ENCODE measurements at places on chromosomes 3 and 15.
A peak's percentile ranks its signal among the peaks of the same experiment; 100 is the strongest.

DNA sequence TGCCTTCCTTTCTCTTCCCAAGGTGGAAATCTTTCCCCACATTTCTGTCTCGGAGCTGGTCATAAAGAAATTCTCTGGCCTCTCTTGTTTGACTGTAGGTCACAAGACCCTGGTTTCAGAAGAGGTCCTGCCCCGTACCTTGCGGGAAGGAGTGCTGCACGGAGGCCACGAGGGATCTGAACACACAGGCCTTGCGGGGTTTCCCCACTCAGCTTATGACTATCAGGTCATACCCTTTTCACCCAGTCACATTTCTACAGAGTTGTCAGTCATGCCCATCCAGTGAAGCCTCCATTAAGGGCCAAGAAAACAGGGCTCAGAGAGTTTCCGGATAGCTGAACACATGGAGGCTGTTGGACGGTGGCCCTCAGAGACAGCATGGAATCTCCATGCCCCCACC, 54.7 kb upstream of the ATP13A3 start:
- DNase-seq, result no peak

GRCh38 chr3:126394179-126394976, at the start of gene CFAP100:
Gene CFAP100 (plus strand): TSS chr3:126394909. CDS start chr3:126396001, 1,092 bp downstream.
- DNase-seq, result no peak

DNA sequence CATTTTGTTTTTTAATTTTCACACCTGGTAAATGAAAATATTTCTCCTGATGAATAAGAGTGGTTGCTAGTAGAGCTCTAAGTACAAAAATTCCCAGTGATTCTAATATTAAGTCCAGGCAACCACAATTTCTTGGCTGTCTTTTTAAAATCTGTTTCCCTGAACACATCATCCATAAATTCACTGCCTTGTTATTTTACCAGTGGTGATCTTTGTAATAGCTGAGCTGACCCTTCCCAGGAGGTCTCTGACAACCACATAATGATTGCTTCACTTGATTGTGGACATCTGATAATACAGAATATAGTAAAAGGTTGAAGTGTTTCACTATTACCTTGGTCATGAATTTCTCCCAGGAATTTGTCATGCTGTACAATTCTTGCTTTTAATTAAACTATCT, 13.9 kb upstream of the TOP2B start:
- DNase-seq, result no peak

GRCh38 chr3:125381743-125382142, 6.6 kb upstream of the ZNF148 start:
- DNase-seq, result no peak

- DNase-seq, result no peak
These were observed 118.2 kb downstream of the CADPS start for GRCh38 chr3:62757045-62757444.

- no peak for DNase-seq
These were observed 837.5 kb downstream of the MCTP2 start for GRCh38 chr15:95068701-95069521.

DNA sequence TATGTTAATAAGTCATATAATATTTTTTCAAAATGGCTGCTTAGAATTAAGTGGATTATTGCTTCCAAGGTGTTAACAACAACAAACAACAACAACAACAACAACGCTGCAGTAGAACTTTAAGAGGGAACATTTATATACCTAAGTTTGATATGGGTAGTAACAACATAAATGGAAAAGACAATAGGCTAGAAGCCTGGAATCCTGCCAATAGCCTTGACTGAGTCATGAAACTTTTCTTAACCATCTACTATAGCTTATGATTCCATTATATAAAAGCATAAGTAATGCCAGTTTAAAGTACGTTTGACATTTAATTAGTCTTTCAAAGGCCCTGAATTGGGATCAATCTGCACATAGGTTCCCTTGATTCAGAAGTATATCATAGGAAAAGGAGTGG, 31.2 kb downstream of the SATB1 start:
- DNase-seq, result no peak

DNA sequence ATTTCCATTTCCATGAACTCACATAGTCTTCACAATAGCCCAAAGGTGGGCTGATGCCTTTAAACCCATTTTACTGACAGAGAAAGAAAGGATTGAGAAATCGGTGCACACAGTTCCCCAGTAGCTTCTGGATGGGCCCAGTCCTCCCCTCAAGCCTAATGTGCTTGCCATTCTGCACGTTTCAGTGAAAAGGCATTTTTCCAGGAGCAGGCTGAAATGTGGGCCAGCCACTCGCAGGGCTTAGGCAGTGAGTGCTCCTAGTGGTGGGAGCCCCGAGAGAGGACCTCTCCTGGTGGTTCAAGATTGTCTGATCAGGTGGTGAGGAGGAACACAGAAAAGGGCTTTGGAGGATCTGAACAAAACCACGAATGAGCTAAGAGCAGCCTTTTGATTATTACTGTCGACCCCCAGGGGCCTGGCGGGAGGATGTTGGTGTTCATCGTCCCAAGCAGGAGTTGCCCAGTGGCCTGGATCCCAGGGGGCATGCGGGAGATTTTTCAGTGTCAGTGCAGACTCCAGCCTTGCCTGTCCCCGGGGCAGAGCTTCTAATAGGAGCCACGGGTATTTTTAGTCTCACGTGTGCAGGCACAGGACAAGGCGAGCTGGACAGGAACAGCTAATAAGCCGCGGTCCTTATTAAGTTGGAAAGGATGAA, 8.7 kb upstream of the KY start:
- no peak for DNase-seq

- DNase-seq, result no peak
These were observed 3.4 kb upstream of the DGKG start for GRCh38 chr3:186365202-186365974.

GRCh38 chr3:165406425-165406824, 210.2 kb upstream of the SLITRK3 start:
- DNase-seq, result no peak

DNA sequence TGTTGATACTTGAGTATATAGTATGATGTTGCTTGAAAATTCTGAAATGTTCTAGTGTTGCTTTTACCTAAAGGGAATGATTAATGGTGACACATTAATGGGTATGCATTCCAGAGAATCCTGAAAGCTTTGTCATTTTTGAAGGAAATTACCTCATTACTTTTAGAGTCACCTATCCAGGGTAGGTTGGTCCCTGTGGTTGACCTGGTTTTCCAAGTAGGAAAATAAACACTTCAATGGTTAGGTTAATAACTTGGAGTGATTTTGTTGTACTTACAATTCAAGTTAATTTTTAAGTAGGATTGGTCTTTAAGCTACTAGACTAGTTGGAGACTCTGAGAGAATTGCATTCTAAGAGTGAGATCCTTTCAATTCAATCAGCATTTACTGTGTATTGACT, 31.0 kb downstream of the MITF start:
- DNase-seq, result no peak

- DNase-seq, result no peak
These were observed 71.7 kb upstream of the AGTR1 start for GRCh38 chr3:148625991-148626390.

- DNase-seq, result no peak
These were observed 475.0 kb downstream of the TUSC7 start for GRCh38 chr3:117184574-117184973.

GRCh38 chr15:72227720-72228119, 3.3 kb downstream of the PKM start:
- DNase-seq, result no peak

DNA sequence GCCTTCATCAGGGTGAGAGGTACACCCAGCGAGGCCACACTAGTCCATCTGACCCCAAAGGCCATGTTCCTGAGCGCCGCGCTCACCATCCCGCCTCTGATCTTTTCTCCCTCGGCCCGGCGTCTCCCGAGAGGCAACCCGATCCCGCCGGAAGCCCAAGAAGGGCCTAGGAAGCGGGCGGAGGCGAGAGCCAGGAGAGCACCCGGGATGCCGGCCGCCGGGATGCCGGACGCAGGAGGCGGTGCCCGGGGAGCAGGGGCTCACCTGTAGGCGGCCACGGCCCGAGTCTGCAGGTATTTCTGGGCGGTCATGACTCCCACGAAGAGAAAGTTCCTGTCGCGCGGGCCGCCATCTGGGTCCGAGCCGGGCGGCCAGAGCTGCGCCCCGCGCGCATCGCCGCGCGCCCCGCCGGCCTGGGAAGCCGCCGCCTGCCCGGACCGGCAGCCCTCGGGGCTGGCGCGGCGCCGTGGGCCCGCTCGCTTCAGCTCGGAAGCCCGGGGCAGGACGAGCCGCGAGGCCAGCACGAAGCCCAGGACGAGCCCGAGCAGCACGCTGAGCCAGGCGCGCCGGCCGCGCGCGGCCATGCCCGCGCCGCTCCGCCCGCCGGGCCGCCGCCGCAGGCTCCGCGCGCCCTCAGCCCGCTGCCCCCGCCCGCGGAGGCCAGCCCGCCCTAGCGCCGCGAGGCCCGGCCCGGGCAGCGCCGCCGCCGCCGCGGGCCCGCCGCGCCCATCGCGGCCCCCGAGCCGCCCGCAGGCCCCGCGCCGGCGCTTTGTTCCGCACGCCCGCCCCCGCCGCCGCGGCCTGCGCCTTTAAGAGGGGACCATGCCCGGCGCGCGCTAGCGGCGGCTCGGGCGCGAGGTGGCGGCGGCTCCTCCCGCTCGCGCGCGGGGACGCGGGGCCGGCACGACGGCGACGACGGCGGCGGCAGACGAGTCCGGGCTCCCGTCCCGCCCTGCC, 697 bp downstream of the CHSY1 start:
- peak; percentile 42 for DNase-seq

- DNase-seq, result no peak
These were observed 48.6 kb downstream of the FOXL2 start for GRCh38 chr3:138898301-138898700.

DNA sequence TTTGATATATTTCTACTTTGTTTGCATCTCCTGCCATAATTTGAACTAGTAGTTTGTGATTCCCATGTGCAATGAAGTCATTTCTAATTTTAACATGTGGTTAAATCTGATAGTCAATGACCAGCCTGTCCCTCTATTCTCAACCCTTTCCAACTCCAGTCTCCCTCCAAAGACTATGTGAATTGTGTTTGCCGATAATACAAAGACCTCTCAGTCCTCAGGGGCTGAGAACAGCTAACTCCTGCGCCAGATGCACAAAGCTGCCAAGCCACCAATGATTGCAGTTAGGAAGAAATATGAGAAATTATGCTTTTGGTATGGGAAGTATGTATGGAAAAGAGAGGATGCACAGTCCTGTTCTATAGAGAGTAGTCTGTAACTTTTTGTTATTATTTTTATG, 54.0 kb downstream of the KCNH8 start:
- no peak for DNase-seq

DNA sequence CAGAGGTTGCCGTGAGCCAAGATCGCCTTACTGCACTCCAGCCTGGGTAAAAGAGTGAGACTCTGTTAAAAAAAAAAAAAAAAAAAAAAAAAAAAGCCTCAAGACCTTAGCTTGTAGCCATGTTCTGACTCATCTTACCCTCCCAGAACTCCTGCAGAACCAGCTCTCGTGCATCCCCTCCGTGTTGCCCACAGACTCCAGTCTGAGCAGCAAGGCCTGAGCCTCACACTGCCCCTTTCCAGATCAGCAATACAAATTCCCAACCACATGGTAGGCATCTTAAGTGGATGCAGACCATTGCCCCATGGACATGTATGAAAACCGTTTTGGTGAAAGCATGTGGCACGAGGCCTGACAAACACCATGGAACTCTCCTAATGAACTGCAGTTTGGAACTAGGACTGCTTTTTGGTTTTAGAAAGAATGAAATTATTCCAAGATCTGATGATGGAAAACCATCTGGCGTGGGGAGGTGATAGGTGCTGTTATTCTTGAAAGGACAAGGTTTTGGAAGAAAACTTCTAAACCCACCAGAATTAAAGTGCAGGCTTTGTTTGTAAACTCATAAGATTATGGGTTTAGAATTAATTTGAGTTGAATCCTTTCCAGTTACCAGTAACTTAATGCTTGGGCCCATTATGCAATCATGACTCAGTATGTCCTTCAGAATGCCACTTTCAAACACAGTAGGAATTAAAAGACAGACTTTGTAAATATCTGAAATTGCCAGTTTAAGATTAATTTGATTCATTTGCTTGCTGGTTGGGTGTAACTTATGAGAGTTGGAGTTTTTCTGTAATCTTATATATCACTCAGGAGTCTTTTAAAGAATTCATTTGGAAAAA, 163.7 kb upstream of the LRTM1 start:
- no peak for DNase-seq

- no peak for DNase-seq
These were observed 31.1 kb upstream of the TJP1 start for GRCh38 chr15:29853211-29853987.

DNA sequence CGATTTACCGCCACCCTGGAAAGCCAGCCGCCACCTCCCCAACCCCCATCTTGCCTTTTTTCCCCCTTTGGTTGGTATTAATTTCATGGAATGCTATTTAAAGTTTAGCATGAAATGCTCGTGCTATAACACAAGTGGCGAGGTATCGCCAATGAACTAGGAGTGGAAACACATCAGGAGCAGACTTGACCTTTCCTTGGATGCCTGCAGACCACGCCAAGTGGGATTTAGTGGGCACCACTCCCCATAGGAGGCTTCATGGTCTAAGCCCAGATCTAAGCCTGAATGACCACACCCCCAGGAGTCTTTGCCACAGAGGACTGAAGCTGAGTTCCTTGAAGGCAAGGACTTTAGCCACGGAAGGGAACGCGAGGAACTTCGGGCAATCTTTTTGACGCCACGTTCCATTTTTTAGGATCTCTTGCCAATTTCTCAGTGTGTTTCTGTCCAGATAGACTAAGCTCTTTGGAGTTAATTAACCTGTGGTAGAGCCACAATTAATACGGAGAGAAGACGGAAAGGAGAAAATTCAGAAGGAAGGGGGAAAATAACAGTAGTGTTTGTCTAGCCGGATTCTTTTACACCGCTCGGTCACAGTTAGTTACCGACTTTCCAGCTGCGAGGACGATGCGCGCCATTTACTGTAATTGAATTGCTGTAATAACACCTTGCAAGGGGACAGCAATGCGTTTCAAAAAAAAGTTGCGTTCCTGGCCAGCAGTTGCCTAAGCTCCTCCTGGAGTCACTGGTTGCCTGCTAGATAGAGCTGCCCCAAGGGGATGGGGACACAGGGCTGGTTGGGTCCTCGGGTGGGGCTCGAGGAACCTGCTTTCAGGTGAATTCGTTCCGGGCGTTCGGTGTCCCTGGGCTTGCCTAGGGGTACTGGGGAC, 37.1 kb downstream of the NR2F2 start:
- no peak for DNase-seq

DNA sequence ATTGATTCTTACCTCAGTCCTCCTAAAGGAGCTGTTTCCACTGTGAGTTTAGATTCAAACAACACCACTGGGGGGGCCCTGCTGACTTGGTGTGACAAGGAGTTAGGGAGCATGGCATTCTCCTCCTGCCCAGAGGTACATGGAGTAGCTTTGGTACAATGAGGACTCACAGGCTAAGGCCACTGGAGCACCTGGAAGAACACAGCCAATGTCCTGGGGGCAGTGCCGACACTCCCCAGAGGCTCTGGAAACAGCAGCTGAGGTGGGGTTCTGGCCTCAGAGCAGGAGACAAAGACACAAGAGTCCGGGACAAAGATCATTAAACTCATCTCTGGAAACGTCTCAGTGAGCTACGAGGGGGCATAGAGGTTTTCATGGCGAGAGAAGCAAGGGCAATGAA, 69.7 kb upstream of the POMGNT2 start:
- DNase-seq, result no peak

GRCh38 chr3:2535206-2535605, 436.5 kb downstream of the CNTN4 start:
- no peak for DNase-seq

Measured in T47D (cell line).